ACHN (cell line): ENCODE measurements at places on chromosomes 11 and 22.

DNA sequence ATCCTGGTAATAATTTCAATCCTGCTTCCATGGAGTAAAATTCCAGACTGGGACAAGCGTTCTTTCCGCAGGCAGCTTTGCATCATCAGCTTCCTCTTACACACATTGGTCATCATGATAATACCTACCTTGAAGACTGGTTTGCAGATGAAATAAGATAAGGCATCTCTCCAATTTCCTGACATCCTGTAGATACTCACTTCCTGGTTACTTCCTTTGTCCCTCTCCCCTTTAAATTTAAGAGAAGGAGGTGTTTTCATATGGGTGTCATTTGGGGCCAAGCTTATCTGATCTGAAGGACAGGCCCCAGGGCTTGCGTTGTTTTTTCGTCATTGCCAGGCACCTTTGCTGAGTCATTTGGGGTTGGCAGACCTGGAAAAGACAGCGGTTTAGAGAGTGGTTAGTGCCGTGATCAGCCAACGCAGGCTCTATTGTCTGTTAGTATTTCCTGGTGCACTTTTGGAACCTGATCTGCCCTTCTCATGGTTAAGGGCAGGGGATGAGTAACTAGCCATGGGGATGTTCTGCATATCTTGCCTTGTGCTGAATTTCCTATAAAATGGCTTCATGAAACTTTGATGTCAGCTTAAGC lies 24.1 kb downstream of the GRAMD1B start:
- DNase-seq: no peak

DNA sequence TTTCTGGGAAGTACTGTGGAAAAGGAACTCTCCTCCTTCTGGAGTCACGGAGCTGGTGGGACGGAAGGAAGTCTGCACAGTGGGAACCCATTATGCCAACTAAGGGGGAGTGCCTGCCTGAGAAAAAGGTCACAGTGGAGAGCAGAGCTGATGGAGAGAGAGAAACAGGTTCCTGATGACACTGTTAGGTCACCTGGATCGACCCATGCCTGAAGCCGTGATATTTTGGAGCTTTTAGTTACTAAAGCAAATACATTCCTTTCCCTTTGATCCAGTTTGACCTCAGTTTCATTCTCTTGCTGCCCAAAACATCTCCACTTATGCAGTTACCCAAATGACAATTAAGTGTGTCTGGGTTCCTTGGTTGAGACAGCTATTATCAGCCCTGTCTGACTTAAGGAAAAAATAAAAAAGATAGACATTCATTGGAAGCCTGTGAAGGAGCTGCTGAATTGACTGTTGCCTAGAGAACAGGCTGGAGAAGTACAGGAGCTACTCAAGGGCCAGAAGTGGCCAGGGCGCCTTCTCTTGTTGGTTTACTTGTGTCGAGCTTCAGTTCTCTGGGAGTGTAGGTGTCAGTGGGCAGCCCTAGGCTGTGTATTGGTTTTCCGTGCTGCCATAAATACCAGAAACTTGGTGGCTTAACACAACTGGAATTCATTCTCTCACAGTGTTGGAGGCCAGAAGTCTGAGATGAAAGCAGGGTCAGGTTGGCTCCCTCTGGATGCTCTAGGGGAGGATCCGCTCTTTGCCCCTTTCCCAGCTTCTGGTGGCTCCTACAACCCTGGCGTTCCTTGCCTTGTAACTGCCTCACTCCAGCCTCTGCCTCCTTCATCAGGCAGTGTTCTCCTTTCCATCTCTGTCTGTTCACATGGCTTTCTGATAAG lies 13.6 kb downstream of the MRGPRD start:
- no peak for DNase-seq

DNA sequence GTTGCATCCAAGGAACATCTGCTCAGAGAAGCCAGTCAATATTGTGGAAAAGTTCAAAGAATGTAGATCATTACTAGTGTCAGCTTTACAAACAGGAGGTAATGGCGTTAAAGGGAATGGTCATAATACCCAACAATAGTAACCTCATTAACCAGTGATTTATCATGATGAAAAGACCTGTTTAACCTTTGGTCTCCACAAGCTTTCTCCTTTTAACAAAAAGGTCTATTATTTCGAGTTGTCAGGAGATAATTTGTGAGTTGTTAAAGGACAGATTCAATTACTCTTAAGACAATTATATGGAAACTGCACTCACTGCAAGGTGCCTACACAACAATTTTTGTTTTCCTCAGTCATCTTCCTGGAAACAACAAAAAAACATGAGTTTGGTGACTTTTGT lies 73.8 kb upstream of the HTATIP2 start:
- DNase-seq: no peak

DNA sequence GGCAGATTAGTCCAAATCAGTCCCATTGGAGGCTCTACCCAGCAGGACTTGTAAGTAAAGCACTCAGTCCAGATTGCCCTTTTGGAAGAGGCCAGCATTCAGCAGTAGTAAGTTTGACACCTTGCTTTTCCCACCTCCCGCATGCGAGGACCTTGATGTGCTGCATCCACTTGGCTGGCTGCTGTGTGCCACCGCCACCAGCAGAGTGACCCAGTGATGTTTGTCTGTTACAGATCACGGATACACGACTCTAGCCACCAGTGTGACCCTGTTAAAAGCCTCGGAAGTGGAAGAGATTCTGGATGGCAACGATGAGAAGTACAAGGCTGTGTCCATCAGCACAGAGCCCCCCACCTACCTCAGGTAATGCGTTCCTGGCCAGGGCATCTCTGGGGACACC lies 6.6 kb downstream of the SMARCB1 start:
- no peak for DNase-seq

GRCh38 chr11:120235024-120235628 lies 4.8 kb upstream of the POU2F3 start:
- peak; percentile 52 for DNase-seq

DNA sequence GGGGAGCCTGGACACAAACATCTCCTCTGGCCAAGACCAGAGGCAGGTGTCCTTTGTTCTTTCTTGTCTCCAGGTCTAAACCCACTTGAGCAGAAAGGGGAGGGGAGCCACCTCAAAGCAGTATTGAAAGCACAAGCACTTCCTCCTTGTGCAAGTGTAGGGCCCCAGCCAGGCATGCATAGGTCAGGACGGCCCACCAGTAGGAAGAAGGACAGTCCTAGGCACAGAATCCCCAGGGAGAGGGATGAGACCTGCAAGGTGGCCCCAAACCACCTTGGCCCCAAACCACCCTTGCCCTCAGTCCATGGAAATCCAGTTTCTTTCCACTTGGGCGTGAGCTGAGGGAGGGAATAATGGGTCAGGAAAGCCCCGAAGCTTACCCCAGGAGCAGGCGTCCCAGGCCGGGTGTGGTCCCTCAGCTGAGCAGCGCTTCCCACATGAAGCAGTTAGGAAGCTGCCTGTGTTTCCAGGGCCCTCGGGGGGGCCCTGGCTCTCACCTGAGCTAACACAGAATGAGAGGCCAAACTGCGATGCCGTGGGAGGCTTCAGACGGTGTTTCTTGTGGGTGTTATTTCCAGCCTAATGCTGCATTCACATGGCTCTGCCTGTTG lies 20.4 kb upstream of the IGSF9B start:
- no peak for DNase-seq

- DNase-seq: no peak
Observed at GRCh38 chr11:110340436-110340835, 44.0 kb upstream of the RDX start.

GRCh38 chr22:20567993-20568417 lies 60.6 kb downstream of the MED15 start:
- peak; percentile 49 for DNase-seq

DNA sequence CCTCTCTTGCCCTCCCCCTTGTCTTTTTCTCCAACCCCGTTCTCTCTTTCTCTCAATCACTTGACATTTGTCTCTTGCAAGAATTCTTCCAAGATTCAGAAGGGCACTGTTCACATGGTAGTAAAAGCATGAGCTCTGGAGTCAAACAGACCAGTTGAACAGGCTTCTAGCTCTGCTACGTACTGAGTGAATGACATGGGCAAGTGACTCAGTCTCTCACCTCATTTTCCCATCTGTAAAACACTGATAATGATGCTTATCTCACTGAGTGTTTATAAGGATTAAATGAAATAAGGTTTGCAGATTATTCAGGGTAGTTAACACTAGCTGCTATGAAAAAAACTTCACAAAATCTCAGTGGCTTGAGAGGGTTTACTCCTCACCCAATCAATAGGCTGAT lies 5.9 kb upstream of the IL10RA start:
- no peak for DNase-seq

DNA sequence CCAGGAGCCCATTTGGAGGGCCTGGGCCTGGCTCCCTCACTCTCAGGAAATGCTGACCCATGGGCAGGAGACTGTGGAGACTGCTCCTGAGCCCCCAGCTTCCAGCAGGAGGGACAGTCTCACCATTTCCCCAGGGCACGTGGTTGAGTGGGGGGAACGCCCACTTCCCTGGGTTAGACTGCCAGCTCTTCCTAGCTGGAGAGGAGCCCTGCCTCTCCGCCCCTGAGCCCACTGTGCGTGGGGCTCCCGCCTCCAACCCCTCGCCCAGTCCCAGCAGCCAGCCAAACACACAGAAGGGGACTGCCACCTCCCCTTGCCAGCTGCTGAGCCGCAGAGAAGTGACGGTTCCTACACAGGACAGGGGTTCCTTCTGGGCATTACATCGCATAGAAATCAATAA lies 37.1 kb downstream of the CDKN1C start:
- no peak for DNase-seq

DNA sequence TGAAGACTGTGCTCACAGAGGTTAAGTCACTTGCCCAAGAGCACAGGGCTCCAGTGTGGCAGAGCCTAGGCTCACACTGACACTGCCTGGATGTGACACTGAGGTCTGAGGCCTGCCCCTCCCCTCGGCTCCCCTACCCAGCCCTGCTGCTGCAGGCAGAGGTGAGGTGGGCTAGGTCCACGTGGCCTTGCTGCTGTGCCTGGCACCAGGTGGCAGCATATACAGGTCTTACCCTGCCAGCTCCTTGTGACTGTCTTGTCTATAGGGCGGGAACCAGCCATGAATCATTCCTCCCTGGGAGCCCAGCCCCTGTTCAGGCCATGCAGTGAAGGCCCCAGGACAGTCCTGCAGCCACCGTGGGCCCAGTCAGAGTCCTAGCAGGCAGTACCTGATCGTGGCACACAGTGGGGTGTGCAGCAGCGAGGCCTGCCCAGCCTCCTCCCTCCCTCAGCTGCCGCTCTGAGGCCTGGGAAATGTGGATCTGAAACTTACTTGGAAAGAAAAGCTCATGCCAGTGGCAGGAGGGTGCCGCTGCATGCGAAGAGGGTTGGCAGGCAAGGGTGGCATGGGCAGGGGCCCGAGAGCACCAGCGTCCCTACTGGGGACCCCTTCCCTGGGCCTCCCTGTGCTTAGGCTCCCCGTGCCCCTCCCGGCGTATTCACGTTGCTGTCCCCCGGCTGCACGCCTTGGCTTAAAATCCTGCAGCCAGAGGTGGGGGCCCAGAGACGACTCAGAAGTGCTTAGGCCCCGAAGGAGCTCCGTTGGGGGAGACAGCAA lies 1.2 kb upstream of the CERK start:
- DNase-seq: peak; percentile 79

DNA sequence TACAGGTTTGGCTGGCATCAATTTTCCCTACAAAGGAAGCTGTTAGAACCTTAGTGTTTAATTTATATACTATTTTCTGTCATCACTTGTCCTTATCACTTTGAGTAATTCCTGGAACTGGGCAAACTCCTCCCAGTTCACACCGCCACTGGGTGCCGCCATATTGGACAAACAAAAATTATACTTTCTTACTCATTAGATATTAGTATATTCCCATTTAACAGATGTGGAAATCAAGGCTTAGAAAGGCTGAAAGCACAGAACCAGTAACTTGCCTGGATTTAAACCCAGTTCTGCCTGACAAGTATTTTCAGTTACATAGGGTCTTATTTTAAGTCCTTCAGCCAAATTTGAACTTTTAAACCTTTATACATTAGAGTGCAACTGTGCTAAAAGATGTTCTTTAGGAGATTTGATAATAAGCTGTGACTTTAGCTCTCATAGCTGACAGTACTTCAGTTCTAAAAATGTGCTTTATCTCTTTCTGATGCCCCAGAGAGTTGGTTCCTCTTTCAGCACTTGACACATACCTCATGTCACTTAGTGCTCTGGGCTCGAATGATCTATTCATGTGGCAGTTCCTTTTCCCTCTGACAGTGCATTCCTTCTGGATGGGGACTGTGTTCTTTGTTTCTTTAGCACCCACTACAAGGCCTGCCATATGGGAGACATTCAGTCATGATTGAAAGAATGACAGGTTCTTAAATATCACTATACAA lies 25.4 kb downstream of the COA4 start:
- DNase-seq: no peak

DNA sequence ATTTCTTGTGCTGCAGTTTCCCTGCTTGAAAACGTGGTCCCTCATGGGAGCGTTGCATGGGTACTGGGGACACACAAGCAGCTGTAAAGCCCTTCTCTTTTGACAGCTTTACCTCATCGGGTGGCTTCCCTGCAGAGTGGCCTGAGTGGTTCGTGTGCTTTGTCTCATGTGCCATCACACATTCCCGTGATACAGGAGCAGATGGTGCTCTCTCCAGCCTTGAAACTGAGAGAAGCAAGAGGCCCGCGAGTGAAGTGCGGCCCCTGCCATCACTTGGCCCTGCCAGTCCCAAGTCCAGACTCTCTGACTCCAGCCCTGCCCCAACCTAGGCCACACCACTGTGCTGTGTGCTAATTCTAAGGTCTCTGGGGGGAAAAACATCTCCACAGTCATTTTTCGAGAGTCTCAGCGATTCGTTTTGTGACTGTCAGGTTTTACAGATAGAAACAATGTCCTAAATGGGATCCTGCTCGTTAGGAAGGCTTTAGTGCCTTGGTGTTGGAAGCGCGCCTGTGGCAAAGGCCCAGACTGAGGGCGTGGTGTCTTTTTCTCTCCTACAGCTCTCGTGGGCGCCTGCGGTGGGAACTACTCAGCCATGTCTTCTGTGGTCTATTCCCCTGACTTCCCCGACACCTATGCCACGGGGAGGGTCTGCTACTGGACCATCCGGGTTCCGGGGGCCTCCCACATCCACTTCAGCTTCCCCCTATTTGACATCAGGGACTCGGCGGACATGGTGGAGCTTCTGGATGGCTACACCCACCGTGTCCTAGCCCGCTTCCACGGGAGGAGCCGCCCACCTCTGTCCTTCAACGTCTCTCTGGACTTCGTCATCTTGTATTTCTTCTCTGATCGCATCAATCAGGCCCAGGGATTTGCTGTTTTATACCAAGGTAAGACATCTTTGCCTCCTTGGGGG lies 64.2 kb downstream of the KREMEN1 start:
- no peak for DNase-seq

DNA sequence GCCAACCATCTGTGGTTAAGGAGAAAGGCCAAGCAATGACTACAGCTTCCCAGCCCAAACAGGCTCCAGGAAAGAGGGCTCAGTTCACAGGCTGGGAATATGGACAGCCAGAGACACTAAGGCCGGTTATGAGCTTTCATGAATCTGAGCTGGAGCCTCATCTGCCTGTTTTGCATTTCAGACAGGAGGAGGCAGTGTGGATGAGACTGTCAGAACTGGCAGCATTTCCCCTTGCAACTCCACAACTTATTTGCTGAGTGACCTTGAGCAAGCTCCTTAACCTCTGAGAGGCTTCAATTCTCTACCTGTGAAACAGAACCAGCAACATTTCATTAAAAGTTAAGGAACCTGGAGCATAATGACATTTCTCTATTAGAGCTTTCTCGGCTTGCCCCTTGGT lies 264.0 kb downstream of the ETS1 start:
- DNase-seq: peak; percentile 13
